ENCODE measurements at places on chromosomes 5 and 9. TPM values are rescaled to one million over a fixed set of nuclear protein-coding genes. Genes with fewer than 3 reads are reported as not detected.

Gene NFIB
- polyA plus RNA-seq = 84.4 TPM

Gene CNTLN
- 7.4 TPM for polyA plus RNA-seq

Gene NXNL2
- polyA plus RNA-seq = 0.19 TPM

DNA sequence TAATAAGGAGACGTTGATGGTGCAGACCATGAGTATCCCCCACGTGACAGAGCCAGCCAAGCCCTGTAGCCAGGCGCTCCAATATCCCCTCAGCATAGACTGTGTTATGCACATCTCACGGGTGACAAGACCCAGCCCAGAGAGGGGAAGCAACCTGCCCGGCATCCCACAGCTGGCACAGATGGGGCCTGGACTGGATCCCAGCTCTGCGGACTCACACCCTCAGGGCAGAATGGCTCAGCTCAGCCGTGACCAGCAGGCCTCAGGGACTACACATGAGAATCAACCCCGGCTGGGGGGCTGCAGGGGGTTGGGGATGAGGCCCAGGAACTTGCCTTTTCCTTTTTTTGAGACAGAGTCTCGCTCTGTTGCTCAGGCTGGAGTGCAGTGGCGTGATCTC, 11.7 kb downstream of the FIBCD1 start:
- no peak for DNase-seq

GRCh38 chr5:94793816-94794198, 175.3 kb downstream of the SLF1 start:
- DNase-seq = no peak
